Frontal cortex (tissue), 4 donors: ENCODE measurements at places on chromosomes 2 and 18.

DNA sequence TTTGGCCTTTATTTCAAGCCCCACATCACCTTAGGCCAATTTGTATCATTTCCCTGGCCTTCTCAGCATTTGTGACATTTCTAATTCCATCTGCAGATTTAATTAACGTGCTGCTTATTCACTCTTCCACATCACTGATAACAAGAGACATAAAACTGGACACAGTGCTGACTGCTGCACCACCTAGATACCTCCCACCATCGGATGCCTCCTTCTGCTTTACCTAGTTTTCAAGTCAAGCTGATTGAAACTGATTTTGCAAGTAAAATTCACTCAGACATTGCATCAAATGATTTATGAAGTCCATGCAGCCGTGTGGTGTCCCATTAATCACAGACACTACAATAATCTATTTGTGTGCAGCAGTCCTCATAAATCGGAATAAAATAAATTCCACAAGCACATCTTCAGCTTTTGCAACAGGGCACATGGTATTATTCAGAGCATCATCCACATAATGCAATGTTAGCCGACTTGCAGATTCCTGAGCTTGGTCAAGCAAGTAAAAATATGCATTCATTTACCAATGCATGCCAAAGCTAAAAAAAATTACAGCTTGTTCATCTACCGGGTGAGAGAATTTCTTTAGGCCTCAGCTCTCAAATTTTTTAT lies 15.9 kb upstream of the CRIM1 start:
- no peak for DNase-seq

DNA sequence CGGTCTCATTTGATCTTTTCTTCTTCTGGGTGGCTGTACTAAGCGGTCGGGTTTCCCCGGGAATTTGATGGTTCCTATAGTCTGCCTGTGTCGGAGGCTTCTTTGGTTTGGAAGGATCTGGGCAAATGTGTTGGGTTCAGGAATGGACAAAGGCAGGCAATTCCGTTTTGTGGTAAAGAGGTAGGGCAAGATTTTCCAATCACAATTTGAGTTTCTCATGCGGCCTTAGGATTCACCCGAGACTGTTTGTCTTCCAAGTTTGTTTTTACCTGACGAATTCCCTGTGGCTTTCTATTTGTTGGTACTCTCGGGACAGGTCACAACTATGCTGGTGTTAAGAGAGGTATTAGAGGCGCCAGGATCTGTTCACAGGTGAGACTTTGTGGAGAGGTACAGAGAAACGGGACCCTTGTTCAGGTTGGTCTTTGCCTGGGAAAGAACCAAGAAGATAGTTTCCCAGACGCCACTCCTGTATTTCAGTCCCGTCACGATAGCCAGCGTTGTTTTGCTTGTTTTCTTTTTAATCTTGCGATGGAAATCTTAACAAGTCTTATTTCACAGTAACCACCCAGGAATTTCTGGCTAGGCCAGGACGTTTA lies 3.0 kb downstream of the SP5 start:
- DNase-seq = no peak

DNA sequence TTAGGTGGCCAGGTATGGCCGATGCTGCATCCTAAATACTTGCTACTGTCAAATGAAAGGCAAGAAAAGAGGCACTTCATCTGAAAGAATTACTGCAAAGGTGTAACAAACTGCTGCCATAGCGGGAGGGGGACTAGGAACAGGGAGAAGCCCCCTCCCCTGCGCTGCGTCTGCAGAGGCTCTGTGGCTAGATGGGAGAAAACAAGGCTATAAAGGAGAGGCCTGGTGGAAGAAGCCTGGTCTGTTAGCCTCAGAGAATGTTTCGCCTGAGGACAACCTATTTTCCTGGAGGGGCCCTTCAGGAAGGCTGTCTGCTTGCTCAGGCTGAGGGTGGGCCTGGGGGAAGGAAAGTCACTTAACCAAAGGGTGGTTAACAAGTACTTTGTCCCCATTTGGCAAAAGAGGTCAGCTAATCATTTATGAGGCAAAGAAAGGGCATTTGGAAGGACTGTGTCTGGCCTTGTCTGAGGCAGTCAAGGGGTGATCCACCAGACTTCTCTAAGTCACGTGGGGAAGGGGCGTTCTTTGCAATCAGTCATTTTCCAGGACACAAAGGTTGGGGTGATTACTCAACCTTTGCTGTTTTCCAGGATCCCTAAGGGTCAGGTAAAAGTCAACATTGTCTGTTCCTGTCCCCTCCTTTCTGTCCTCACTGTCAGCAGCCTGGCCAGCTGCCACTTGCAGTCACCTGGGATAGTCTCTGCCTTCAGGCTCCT lies 103.0 kb upstream of the TMEM200C start:
- DNase-seq = no peak

GRCh38 chr18:23495723-23496440 lies 7.4 kb upstream of the RMC1 start:
- DNase-seq = no peak

DNA sequence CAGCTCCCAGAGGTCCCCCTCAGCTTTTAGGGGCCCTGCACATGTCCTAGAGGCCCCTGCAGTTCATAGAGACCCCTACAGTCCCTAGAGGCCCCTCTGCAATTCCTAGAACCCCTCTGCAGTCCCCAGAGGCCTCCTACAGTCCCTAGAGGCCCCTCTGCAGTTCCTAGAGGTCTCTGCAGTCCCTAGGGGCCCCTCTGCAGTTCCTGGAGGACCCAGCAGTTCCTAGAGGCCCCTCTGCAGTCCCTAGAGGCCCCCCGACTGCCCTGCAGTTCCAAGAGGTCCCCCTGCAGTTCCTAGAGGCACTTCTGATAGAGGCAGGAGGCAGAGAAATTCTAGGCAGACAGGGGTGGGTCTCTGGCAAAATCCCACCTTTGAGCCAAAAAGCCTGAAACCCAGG lies 35.4 kb downstream of the MC2R start:
- no peak for DNase-seq

GRCh38 chr2:149473521-149473920 lies 114.1 kb downstream of the MMADHC start:
- no peak for DNase-seq

DNA sequence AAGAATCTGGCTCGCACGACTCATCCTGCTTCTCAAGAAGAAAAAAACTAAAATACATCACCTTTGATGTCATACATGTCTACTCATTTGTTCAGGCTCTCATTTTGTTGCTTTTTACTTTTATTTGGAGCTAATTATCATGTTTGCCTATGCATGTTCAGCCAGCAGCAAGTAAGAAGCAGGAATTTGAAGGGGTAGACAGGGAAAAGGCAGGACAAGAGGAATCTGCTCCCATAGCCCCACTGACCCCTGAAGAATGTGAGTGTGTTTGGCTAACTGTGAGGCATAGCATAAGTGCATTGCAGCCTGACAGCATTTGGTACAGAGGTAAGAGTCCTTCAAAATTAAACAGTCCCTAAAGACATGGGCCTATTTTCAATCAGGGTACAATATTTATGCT lies 72.7 kb downstream of the NYAP2 start:
- DNase-seq = no peak

GRCh38 chr2:204862809-204863208 lies 317.5 kb downstream of the PARD3B start:
- DNase-seq = no peak

DNA sequence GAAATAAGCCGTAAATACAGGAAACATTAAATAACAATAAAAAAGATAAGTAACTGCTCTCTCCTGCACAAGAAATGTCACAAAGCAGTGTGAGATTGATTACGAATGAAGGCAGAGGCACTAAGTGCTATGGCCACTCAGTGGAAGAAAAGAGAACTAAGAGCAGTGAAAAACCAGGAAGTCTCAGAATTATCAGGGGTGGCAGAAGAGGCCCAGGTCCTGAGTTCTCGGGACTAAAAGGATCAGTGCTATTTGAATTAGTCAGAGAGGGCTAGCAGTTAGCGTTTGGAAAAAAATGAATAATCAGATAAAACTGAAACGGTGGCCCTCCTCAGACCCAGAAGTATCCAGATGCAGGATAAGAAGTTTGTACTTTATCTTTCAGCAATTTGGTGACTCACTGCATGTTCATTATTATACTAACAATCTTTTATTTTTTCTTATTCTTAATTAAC lies 367.1 kb downstream of the ZEB2 start:
- DNase-seq = no peak

GRCh38 chr2:15561574-15562344 lies 625 bp upstream of the NBAS start:
- peak; percentile 32 for DNase-seq

DNA sequence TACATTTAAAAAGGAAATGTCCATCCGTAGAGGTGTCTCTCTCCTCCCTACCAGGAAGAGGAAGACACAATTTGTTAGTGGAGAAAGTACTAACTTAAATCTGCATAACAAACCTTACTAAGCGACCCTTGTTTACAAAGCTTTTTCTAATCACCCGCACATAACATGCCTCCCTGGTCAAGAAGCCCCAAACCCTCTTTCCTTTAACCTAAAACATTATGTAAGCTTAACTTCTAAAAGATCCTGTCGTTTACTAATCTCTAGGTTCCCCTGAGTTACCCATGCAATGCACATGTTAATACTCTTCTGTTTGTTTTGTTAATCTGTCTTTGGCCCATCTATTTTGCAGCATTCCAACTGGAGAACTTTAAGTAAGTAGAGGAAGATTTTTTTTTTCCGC lies 630.3 kb upstream of the NRXN1 start:
- DNase-seq = no peak

DNA sequence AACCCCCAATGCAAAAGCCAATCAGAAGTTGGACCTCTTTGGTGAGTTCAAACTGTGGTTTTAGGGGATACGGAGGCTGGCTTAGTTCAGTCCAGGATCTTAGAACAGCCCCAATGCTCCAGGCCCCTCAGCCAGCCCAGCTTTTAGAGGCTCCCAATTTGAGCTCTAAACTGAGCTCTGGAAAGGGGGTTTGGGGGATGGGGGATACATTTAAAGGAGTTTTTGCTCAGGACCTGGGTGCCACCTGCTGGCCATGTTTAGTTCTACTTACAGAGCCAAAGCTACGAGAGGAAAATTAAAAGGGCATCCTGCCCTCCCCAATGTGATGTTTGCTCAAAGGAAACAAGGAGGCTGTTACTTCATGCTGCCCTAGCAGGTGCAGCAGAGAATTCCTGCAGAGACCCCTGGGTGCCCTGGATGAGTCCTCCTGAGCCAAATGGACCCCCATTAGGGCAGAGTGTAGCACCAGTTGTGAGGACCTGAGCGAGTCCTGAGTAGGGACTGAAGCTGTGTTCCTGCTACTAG lies 15.9 kb upstream of the TMEM214 start:
- DNase-seq = peak; percentile 50

- no peak for DNase-seq
These were observed 17.5 kb upstream of the RAB31 start for GRCh38 chr18:9690418-9691188.

GRCh38 chr2:104286841-104287240 lies 567.1 kb upstream of the POU3F3 start:
- no peak for DNase-seq

DNA sequence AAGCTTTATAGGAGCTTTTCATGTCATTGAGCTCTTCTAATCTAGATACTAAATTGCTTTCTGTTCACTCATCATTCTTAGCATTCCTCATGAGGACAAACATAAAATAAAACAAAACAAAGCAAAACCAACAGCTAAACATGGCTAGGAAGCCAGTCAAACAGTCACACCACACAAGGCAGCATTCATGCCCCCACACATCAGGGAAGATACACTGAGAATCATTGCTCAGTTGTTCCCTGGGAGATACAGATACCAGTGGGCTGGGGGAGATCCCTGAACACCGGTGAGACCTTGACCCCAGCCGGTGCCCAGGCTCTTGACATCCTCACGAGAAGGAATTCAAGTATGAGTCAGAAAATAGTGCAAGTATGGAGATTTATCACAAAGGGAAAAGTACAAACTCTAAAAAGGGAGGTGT lies 177.9 kb upstream of the ARL4C start:
- no peak for DNase-seq

GRCh38 chr18:5413447-5413846 lies 117.9 kb upstream of the ZBTB14 start:
- no peak for DNase-seq

- DNase-seq = no peak
These were observed 90.3 kb upstream of the SNTG2 start for GRCh38 chr2:860259-860855.

DNA sequence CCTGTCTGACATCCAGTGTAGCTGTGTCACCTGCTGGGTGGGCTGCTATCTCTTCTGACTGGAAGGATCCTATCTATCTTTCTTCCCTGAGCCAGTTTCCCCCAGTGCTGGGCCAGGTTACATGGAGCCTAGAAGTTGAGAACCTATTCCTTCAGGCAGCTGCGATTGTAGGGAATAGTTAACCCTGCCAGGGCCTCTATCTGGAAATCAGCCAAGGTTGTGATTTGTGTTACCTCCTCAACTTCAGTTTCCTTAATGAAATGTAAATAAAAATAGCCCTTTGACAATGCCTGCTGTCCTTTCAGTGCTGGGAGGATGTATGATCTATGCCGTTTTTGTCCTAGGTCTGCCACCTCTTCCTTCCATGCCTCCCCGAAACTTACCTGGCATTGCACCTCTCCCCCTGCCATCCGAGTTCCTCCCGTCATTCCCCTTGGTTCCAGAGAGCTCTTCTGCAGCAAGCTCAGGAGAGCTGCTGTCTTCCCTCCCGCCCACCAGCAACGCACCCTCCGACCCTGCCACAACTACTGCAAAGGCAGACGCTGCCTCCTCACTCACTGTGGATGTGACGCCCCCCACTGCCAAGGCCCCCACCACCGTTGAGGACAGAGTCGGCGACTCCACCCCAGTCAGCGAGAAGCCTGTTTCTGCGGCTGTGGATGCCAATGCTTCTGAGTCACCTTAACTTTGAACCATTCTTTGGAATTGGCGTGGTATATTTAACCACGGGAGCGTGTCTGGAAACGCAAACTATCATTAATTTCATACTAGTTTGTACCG lies 36.6 kb downstream of the GORASP2 start:
- DNase-seq = no peak

- no peak for DNase-seq
These were observed 126.5 kb downstream of the TSN start for GRCh38 chr2:121881950-121882349.

DNA sequence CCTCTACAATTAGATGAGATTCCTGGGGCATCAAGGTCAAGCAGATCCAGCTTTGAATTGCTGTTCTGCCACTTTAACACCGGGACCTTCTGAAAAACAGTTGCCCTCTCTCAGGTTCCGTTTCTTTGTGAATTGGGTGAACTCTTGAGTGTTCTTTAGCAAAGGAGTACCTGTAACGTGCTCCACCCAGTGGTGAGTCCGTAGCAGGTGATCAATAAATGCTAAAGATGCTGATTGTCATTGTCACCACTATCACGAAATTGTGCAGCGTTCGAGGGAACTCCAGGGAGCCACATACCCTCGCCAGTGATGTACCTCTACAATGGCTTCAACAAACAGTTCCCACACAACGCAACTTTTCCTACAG lies 81.9 kb downstream of the TCF7L1 start:
- no peak for DNase-seq

GRCh38 chr2:239790313-239790712 lies 234.8 kb downstream of the NDUFA10 start:
- no peak for DNase-seq
